ENCODE measurements at places on chromosomes 3 and 15.

DNA sequence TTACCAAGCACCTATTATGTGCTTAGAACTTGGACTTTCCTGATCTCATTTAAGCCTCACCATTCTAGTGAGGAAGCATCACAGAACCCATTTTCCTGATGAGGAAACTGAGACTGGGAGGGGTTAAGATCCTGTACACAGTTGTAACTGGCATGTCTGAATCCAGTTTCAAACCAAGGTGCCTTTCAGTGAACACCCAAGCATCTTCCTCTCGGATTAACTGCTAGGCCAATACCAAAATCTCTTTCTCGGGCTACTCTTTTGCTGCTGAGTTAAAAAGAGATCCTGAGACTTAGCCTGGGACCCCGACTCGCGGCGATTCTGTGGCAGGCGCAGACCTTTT, 578 bp upstream of the CEMIP start:
- DNase-seq = no peak

GRCh38 chr3:8348076-8348475, 153.5 kb upstream of the LMCD1 start:
- no peak for DNase-seq

DNA sequence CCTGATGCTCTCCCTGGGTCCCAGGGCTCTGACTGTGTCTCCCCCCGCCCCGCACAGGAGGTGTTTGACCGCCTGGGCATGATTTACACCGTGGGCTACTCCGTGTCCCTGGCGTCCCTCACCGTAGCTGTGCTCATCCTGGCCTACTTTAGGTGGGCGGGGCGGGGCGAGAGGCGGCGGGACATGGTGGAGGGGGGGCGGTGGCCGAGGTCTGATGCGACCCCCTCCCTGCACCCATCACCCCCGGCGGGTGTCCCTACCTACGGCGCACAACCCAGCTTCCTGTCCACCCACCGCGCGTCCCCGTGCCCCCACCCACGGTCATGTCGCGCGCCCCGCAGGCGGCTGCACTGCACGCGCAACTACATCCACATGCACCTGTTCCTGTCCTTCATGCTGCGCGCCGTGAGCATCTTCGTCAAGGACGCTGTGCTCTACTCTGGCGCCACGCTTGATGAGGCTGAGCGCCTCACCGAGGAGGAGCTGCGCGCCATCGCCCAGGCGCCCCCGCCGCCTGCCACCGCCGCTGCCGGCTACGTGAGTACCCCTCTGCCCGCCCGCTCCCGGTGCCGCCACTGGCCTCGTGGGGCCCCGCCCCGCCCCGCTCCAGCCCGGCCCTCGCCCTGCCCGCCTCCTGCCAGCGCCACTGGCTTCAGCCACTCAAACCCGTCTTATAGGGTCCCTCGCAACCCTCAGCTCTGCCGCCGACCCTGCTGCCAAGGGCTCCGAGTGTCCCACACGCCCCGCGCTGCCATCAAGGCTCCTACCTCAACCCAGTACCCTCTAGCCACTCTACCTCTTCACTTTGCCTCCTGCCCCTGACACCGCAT, 21.0 kb downstream of the PTH1R start:
- no peak for DNase-seq

DNA sequence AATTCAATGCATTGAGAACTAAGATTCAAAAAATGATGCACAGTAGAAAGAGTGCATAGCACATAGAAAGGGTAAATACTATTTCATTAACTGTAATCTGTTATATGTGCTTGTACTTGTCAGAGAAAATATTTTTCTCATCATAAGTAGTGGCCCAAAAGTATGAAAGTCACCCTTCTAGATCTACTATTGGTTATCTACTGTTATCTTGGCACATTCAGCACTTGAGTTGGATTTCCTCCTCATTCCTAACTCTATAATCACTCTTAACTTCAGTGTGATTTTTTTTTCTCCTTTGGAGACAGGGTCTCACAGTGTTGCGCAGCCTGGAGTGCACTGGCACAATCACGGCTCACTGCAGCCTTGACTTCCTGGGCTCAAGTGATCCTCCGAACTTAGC, 194.4 kb downstream of the PCCB start:
- no peak for DNase-seq

- no peak for DNase-seq
Measured at GRCh38 chr15:101176625-101177024, 75.2 kb downstream of the CHSY1 start.

All from skeletal muscle cell (primary cell).